ENCODE measurements at places on chromosomes 12 and 14. TPM values are rescaled to one million over a fixed set of nuclear protein-coding genes. Genes with fewer than 3 reads are reported as not detected.

TEX52 gene
- not detected for total RNA-seq

PZP gene
- under 0.01 TPM for total RNA-seq

AJUBA gene
- total RNA-seq, result 2.8 TPM

CCDC196 gene
- total RNA-seq, result not detected

EIF2S3B gene
- total RNA-seq, result 0.69 TPM

SOAT2 gene
- not detected for total RNA-seq

RD3L gene
- total RNA-seq, result not detected

HOXC5 gene
- 0.93 TPM for total RNA-seq

TAS2R31 gene
- 3.3 TPM for total RNA-seq

TAS2R19 gene
- total RNA-seq, result 3.9 TPM

LRRC10 gene
- total RNA-seq, result not detected

INSM2 gene
- not detected for total RNA-seq

ORMDL2 gene
- total RNA-seq, result 15.6 TPM

SETD1B gene
- 4.2 TPM for total RNA-seq

HCAR1 gene
- total RNA-seq, result 0.73 TPM

AGAP2 gene
- under 0.01 TPM for total RNA-seq

TSPAN19 gene
- total RNA-seq, result 0.73 TPM

PLEKHH1 gene
- total RNA-seq, result 48.9 TPM

LHX5 gene
- total RNA-seq, result not detected

GLT1D1 gene
- total RNA-seq, result under 0.01 TPM

TGFB3 gene
- 1.9 TPM for total RNA-seq

C1RL gene
- 18.0 TPM for total RNA-seq

Data from melanocyte of skin (primary cell).